ENCODE measurements at places on chromosomes 4 and X. TPM values are rescaled to one million over a fixed set of nuclear protein-coding genes. Genes with fewer than 3 reads are reported as not detected.

KIT gene
- total RNA-seq, result 20.9 TPM

STAP1 gene
- total RNA-seq, result not detected

NR3C2 gene
- total RNA-seq, result 3.4 TPM

MEPE gene
- not detected for total RNA-seq

GC gene
- total RNA-seq, result 168 TPM

IKBKG gene
- total RNA-seq, result 19.1 TPM

TCEAL6 gene
- total RNA-seq, result not detected

PSAPL1 gene
- 0.38 TPM for total RNA-seq

TBC1D25 gene
- 12.6 TPM for total RNA-seq

DNA sequence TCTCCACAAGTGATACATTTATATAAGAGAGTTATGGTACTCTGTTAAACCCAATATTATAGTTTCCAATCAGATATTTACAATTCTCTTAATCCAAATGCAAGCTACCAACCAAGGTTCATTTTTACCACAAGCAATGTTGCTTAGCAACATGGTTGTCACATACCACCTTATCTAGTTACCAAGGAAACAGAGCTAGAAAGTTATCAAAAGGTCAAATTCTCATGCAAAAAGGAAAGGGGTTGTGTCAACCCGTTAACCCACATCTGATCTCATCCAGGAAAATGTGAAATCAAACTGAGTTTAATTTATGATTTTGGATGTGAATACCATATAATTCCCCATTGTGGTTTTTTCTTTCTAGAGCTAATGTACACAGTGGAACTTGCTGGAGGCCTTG lies 274.1 kb upstream of the MAGEB2 start:
- H3K27ac ChIP-seq, result peak overlapping the region; percentile 89
- DNase-seq, result no peak
- no peaks in the 10 kb centered on the region for H3K27me3 ChIP-seq
- H3K4me3 ChIP-seq, result peak overlapping the region; percentile 67

DNA sequence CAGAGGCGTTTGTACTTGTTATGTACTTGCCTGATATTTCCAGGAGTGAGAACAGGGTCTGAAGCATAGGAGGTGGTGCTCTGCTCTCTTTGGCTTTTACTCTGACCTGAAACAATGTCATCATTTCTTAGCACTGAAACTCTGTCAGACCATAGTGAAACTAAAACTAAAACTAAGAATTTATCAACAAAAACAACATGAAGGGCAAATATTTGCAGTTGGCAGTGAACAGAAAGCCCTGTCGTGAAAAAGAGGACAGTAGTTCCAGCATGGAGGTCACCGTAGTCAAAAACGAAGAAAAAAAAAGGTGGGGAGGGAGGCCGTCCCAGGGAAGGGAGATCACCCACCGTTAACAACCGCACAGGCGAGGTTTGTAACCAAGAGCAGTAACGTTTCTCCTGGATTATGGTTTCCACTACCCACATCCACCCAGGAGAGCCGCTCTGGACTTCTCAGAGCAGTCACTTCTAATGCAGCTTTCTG lies 97.5 kb downstream of the ANK2 start:
- H3K27ac ChIP-seq, result peak overlapping the region; percentile 86
- DNase-seq, result no peak
- H3K4me1 ChIP-seq, result peaks cover 47% of the 10 kb centered on the region
- H3K27me3 ChIP-seq, result no peaks in the 10 kb centered on the region
- H3K36me3 ChIP-seq, result no peaks in the 10 kb centered on the region
- H3K4me3 ChIP-seq, result peak overlapping the region; percentile 45

GRCh38 chrX:19593690-19594089 lies 78.4 kb upstream of the MAP3K15 start:
- no peaks in the 10 kb centered on the region for H3K4me1 ChIP-seq
- no peak overlapping the region for H3K4me3 ChIP-seq
- peaks cover 10% of the 10 kb centered on the region for H3K36me3 ChIP-seq
- DNase-seq, result no peak

- H3K27me3 ChIP-seq, result no peaks in the 10 kb centered on the region
- H3K27ac ChIP-seq, result no peak overlapping the region
- no peak overlapping the region for H3K4me3 ChIP-seq
- DNase-seq, result no peak
- H3K36me3 ChIP-seq, result no peaks in the 10 kb centered on the region
Measured at GRCh38 chr4:18756671-18757070, 735.1 kb upstream of the LCORL start.

DNA sequence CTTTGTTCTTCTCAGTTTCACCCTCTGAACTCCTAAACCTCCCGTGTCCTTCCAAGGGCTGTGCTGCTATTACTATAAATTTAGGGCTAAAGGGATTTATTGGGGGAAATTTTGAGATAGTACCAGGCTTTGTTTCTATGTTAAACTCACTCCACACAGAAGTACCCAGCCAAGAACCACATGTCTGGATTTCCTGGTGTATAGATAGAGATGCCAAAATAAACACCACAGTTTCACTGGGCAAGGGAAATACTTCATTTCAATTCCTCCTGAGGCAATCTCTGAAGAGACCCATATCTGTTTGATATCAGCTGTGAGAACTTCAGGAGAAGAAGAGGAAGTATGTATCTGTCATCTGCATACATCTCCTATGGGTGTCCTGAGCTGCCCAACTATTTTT lies 21.7 kb upstream of the CLNK start:
- H3K4me1 ChIP-seq, result no peaks in the 10 kb centered on the region
- DNase-seq, result no peak
- no peak overlapping the region for H3K27ac ChIP-seq
- no peaks in the 10 kb centered on the region for H3K27me3 ChIP-seq
- no peaks in the 10 kb centered on the region for H3K36me3 ChIP-seq

DNA sequence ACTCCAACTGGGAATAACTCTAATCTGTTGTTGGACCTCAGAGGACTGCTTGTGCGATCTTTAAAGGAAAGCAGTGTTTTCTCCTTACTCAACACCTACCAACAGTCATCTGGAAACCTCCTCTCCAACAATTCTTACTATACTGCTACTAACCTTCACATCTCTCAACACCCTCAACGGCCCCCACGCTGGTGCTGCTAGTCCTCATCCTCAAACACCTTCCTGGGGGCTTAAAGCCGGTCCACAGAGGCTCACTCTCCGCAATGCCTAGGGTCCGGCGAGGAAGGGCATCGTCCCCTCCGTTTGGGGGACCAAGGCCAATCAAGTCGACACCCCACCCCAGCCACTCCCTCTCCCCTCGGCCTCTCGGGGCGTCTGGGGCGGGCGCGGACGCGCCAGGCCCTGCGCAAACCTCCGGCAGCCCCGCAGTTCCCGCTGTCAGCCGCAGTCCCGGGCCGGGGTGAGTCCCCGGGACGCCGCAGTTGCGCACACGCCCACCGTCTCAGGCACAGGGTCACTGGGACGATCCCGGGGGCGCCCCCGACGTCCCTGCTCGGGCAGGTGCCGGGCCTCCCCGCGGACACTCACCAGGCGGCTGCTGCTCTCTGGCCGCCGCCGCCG lies 418 bp downstream of the TAB3 start:
- H3K27me3 ChIP-seq, result peaks cover 6% of the 10 kb centered on the region
- H3K4me1 ChIP-seq, result peaks cover 31% of the 10 kb centered on the region
- H3K36me3 ChIP-seq, result no peaks in the 10 kb centered on the region
- H3K4me3 ChIP-seq, result peak overlapping the region; percentile 86
- H3K27ac ChIP-seq, result peak overlapping the region; percentile 88

DNA sequence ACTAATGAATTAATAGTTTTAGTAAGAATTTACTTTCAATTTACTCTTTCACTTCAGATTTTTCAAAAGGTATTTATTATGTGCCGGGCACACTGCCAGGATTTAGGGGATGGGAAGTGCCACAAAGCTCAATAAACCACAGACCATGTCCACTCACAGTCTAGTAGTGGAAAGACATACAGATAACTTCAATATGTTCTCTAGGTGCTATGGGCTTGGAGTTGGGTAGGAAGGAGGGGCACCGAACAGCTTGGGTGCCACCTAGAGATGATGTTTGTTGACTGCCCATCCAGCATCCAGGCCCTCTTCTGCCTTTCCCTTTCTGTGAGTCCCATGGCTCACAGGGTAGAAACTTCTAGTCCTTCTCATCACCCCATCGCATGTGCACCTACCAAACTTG lies 17.8 kb downstream of the MFAP3L start:
- no peaks in the 10 kb centered on the region for H3K27me3 ChIP-seq
- DNase-seq, result no peak
- no peaks in the 10 kb centered on the region for H3K4me1 ChIP-seq
- H3K4me3 ChIP-seq, result no peak overlapping the region
- no peak overlapping the region for H3K27ac ChIP-seq

GRCh38 chr4:91089178-91089577 lies 962.0 kb downstream of the CCSER1 start:
- H3K4me1 ChIP-seq, result peaks cover 8% of the 10 kb centered on the region
- no peaks in the 10 kb centered on the region for H3K36me3 ChIP-seq
- no peak overlapping the region for H3K27ac ChIP-seq
- H3K4me3 ChIP-seq, result no peak overlapping the region
- no peaks in the 10 kb centered on the region for H3K27me3 ChIP-seq
- no peak for DNase-seq

- no peak overlapping the region for H3K27ac ChIP-seq
- H3K27me3 ChIP-seq, result no peaks in the 10 kb centered on the region
- no peak overlapping the region for H3K4me3 ChIP-seq
- H3K36me3 ChIP-seq, result peaks cover 17% of the 10 kb centered on the region
Measured at GRCh38 chr4:71648448-71648847, 135.4 kb downstream of the GC start.

GRCh38 chr4:150181536-150181935 lies 103.3 kb downstream of the DCLK2 start:
- H3K36me3 ChIP-seq, result no peaks in the 10 kb centered on the region
- no peaks in the 10 kb centered on the region for H3K27me3 ChIP-seq
- H3K4me3 ChIP-seq, result no peak overlapping the region
- H3K4me1 ChIP-seq, result no peaks in the 10 kb centered on the region
- DNase-seq, result no peak

DNA sequence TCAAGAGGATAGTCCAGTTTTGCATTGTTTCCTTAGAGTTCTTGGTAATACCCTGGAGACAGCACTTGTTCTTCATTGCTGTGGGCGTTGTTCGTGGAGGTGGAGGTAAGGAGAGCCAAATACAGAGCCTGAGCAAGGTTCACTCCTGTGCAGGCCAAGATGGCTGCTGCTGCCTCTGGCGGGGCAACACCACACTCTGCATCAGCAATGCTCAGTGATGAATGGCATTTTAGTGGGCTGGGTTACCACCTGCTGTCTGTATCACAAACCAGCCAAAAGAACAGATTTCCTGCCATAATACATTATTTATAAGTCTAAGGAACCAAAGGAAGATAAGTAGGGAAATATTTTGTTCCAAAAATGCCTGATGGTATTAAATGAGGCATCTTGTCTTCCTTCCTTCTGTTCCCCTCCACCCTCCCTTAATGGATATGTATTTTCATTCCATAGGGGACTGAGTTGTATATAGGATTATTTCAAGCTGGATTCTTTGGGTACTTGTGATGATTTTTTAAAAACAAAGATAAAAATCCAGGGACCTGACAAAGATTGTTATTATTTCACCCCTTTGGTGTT lies 61.6 kb upstream of the LIMCH1 start:
- DNase-seq, result no peak
- H3K36me3 ChIP-seq, result no peaks in the 10 kb centered on the region
- H3K27me3 ChIP-seq, result no peaks in the 10 kb centered on the region
- peaks cover 17% of the 10 kb centered on the region for H3K4me1 ChIP-seq
- no peak overlapping the region for H3K27ac ChIP-seq

DNA sequence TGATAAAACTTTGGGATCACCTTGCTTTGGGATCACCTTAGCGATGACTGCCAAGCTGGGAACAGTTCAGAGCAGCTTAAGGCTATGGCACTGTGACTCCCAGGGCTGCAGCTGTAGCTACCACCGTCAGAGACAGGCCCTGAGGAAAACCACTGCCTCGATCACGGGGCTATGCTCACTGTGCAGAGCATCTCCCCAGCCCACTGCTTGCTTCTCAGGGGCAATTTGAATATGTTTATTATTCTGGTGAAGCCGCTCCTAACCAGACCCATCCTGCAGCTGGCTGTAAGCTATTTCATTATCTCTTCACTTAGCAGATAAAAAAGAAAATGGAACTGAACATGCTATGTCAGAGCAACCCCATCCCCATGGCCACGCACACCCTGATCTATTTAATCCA lies 328.5 kb downstream of the EVC2 start:
- no peaks in the 10 kb centered on the region for H3K4me1 ChIP-seq
- no peaks in the 10 kb centered on the region for H3K36me3 ChIP-seq
- no peak overlapping the region for H3K4me3 ChIP-seq
- no peak overlapping the region for H3K27ac ChIP-seq
- DNase-seq, result no peak

- DNase-seq, result no peak
- H3K4me1 ChIP-seq, result no peaks in the 10 kb centered on the region
- no peaks in the 10 kb centered on the region for H3K27me3 ChIP-seq
Measured at GRCh38 chrX:15465896-15466651, 27.1 kb downstream of the PIR start.

DNA sequence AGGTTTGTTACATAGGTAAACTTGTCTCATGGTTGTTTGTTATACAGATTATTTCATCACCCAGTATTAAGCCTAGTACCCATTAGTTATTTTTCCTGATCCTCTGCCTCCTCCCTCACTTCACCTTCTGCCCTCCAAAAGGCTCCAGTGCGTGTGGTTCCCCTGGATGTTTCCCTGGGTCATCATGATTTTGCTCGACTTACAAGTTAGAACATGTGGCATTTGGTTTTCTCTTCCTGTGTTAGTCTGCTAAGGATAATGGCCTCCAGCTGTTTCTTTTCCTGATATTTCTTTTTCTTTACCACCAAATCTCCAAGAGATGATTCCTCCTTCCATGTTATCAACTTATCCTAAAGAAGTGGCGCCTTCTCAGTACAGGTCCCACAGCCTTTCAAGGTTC lies 543.1 kb upstream of the ADGRL3 start:
- H3K27me3 ChIP-seq, result peaks cover 51% of the 10 kb centered on the region
- no peaks in the 10 kb centered on the region for H3K4me1 ChIP-seq
- H3K27ac ChIP-seq, result no peak overlapping the region
- DNase-seq, result no peak
- no peak overlapping the region for H3K4me3 ChIP-seq
- H3K36me3 ChIP-seq, result no peaks in the 10 kb centered on the region

DNA sequence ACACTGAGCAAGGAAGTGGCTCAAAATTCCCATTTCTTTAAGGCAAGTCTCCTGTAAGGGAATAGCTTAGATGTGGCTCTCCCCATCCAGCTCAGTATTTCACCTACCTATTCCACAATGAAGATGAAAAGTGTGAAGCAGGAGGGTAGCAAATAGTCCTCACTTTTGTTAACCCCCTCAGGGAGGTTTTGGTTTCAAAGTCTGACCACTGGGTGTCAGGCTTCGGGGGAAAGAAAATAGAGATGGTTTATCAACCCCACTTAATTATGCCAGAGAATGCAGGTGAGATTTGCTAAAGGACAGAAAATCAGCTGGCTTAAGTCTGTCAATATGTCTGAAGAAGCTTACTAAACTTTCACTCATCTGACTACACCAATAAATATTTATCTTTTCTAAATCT lies 69.5 kb downstream of the DHX15 start:
- H3K36me3 ChIP-seq, result peaks cover 14% of the 10 kb centered on the region
- H3K27ac ChIP-seq, result no peak overlapping the region
- no peaks in the 10 kb centered on the region for H3K27me3 ChIP-seq
- no peak overlapping the region for H3K4me3 ChIP-seq

Data from progenitor cell of endocrine pancreas (in vitro differentiated cells).